ENCODE measurements at places on chromosomes 1 and 21. TPM values are rescaled to one million over a fixed set of nuclear protein-coding genes. Genes with fewer than 3 reads are reported as not detected.

PROK1 gene
- total RNA-seq, result not detected

WNT3A gene
- total RNA-seq, result 1.5 TPM

RHD gene
- total RNA-seq, result not detected

TNNI3K gene
- not detected for total RNA-seq

MUTYH gene
- total RNA-seq, result 21.4 TPM

LINGO4 gene
- not detected for total RNA-seq

TCHHL1 gene
- not detected for total RNA-seq

DNA sequence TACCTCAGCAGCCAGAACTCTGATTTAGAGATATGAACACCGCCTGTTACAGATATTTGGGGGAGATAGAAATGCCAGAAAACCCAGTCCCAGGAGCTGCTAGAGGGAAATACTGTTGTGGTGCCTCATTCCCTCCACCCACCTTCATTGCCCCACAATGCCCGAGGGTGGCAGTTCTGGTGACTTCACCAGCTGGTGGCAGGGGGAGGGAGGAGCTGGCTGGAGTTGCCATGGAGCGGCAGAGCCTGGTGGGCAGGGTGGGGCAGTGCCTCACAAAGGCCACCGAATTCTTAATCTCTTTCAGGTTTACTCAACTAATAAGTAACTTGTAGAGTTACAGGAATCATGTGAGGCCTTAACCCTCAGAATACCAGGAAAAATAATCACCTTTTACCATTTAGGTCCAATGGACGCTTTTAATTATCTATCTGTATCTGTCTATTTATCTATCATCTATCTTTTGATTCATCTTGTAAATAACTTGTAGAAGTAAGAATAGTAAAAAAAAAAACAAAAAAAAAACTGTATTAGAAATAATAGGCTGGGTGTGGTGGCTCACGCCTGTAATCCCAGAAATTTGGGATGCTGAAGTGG, 11.7 kb upstream of the S100A11 start:
- peak; percentile 98 for DNase-seq

DNA sequence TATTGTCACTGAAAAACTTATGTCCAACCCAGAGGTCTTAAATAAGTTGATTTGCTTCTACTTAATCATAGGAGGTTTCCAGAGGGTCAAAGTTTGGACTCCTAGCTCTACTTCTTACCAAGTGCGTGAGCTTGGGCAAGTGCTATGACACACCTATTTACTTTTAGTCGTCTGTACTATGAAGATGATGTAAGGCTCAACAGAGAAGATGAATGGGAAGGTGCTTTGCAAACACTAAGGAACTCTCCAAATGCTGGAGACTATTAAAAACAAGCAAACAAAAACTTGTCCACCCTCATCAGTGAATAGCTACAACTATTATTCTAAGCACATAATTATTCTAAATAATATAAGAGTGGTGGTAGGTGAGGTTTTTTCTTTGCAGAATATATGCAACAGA, 232.3 kb upstream of the USP24 start:
- DNase-seq, result peak; percentile 86

GRCh38 chr1:56429288-56429687, 150.1 kb downstream of the PLPP3 start:
- DNase-seq, result no peak

DNA sequence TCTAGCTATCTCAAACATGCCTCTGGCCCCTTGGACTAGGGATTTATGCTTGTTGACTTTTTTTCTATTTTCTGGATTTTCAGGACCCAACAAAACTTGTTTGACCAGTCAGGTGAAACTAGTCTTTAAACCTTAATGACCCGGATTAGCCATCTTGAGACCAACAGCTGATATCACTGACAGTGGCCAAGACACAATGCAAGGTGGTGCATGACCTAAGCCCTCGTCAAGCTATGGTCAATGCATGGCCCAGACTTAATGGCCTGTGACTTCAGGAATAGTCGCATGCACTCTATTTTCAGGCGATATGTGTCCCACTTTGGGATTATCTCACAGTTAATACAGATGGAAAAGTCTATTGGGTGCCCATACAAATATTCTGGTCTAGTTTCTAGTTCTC, 190.4 kb downstream of the ZBTB18 start:
- DNase-seq, result no peak

DNA sequence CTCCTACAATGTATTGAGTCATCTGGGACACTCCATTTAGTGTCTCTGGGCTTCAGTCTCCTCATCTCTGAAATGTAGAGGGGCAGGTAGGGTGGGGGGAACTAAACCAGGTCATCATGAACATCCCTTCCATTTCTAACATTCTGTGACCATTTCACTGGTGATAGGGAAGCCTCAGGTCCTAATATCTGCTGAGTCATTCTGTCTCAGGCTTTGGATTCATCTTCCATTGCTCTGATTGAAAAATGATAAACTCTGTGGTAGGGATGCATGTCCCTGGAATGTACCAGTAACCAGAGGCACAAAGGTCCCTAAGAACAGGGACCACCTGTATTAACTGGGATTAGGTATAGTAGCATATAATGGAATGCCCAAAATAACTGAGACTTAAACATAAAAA, 36.2 kb upstream of the LRRC52 start:
- no peak for DNase-seq

- no peak for DNase-seq
These were observed 124.5 kb upstream of the IPO9 start for GRCh38 chr1:201704439-201704792.

DNA sequence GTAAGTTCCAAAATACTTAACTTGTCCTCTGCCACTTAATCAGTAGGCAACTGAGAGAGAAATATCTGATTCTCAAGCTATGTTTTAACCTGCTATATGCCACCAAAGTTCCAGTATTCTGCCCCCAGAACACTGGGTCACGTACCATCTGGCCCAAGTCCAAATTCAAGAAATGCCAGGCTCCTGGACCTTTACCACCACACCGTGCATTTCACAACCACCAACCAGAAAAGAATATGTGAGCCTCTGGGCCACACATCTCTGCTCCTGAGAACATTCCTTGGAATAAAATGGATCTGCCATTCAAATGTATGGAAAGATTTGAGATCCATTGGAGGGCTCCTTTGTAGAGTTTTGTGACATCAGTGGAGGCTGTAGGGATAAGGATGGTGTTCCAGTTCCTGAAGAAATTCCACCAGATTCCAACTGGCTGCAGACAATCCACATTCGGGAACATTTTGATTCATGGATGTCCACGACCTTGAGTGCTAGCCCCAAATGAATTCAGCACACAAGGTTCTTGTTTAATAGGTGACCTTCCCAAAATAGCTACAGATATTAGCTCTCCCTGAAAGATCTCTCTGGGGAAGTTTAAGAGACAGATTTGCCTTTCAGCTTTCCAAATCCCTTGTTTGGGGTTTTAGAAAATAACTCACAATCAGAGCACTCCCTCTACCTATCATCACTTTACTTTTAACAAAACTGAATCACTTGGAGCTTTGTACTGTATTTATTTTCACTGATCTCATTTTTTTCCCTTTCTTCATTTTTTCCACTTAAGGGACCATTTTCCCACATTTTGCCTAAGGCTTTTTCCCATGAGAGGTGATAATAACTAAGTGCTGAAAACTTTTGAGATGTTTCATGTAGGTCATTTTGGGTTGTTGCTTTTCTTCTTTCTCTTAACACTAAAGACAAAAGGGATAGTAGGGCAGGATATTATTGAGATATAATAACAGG, 128.4 kb upstream of the ZC3H11B start:
- no peak for DNase-seq

DNA sequence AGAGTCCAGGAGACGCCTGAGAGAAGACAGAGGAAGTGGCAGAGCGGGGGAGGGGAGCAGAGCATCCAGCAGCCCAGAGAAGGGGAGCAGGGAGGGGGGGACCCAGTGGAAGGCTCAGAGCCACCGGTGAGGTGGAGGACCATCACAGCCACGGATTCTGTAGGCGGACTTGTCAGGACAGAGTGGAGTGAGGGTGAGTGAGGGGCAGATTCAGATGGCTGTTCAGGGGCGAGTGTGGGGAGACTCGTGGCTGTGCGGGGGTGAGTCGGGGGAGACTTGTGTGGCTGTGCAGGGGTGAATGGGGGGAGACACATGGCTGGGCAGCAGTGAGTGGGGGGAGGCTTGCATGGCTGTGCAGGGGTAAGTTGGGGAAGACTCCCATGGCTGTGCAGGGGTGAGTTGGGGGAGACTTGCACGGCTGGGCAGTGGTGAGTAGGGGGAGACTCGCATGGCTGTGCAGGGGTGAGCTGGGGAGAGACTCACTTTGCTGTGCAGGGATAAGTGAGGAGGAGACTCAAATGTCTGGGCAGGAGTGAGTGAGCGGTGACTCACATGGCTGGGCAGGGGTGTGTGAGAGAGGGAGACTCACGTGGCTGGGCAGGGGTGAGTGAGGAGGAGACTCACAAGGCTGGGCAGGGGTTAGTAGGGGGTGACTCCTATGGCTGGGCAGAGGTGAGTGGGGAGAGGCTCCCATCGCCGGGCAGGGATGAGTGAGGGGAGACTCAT, 56.8 kb upstream of the ABCG1 start:
- peak; percentile 25 for DNase-seq

GRCh38 chr1:153774780-153775457, at the start of gene SLC27A3:
TSS of gene SLC27A3 (plus strand) at chr1:153775407. CDS start at chr1:153775498, 91 bp downstream.
- peak; percentile 53 for DNase-seq
